ENCODE measurements at places on chromosomes 4 and X.

DNA sequence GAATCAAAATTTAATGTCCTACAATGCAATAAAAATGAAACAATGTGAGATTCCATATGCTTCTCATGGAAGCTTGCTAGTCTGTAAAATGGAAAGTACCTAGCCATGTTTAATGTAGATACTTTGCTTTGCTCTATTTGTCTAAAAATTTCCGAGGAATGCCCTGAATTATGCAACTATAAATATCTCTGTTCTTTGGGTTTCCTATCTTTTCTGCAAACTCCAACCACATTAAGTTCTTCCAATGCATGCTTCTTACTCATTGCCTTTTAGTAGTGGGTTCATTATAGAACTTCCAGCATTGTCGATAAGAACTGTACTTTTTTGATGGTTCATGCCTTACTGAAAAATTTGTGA, 178.3 kb downstream of the RASL11B start:
- no peak for DNase-seq

DNA sequence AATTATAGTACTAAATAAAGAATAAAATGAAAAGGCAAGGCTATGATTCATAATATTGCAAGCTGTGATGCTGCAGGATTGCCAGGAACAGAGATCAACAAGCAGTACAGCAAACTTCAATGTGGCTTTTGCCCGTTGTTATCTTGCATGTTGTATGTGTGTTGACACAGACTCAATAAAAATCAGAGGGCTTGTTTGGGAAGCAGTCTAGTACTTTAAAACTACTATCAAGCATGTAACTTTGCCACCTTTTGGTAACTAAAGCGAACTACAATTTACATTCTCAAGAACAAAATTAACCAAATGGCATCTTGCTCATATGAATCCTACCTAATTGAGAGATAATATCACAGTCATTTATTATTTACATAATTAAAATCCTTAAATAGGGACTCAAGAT, 79.8 kb upstream of the GPM6A start:
- DNase-seq, result no peak

- DNase-seq, result no peak
Observed at GRCh38 chr4:164169591-164169990, 584.3 kb upstream of the SMIM31 start.

DNA sequence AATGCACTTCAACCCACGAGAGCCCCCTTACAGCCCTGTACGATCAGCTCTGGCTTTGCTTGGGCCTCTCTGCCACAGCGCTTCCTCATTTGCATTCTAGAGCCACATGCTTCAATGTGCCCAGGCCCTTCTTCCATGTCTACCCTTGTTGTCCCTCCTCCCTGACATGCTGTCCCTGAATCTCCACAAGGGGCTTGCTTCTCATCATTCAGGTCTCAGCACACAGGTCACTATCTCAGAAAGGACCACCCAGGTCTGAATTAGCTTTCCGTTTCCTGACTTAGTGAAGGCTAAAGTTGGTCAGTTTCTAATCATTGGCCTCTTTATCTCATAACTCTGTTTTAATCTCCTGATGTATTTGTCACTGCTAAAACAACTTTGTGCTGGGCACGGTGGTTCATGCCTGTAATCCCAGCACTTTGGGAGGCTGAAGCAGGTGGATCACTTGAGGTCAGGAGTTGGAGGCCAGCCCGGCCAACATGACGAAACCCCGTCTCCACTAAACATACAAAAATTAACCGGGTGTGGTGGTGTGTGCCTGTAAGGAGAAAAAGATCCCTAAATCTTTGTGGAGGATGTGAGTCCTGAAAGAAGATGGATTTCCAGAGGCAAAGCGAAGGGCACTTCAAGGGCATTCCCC, 17.9 kb upstream of the SLC34A2 start:
- no peak for DNase-seq

DNA sequence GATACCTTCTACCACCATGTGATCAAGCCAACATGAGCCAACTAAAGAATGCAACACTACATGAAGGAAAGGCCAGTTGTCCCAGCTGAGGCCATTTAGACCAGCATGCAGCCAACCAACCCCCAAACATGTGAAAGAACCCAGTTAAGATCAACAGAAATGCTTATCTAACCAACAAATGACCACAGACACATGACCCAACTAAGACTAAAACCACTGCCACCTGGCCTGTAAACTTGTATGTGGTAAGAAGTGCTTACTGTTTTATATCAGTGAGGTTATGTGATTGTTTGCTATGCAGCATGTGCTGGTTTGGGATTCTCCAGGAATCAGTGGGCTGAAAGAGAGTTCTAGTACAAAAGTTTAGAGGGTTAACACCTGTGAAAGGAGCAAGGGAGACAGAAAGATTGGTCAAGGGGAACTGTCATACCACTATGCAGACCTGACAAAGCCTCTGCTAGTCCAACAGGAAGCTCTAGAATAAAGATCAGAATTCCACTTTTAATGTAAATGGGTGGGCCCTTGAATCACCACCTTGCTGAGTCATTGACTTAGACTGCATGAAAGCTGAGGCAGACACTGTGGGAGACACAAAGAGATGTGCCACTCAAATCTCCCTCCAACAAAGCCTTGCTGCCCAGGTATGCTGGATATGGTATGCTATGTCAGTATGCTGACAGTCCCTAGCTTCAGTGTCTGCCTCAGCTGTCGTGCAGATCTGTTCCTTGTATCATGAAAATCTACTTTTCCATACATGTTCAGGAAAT, 6.1 kb upstream of the SH3D19 start:
- DNase-seq, result no peak

GRCh38 chr4:76458825-76459224, 23.8 kb downstream of the SHROOM3 start:
- no peak for DNase-seq

DNA sequence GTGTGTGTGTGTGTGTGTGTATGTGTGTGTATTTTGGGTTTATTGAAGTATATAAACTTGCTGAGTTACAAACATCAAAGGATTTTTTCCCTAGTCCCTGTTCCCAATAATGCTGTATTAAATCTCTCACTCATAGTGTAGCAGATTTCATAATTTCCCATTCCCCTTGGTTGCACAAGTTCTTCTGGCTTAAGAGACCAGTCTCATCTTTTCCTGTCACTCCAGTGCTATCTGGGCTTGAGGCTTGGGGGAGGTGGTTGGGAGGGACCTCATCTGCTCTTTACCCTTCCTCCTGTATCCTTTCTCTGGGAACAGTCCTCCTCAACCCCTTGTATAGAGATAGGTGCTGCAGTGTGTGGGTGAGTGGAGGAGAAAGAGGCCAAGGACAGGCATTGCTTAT, 285.4 kb upstream of the BOD1L1 start:
- no peak for DNase-seq

- no peak for DNase-seq
Observed at GRCh38 chr4:40121515-40121914, 64.9 kb downstream of the N4BP2 start.

GRCh38 chr4:4613641-4614286, 71.9 kb upstream of the STX18 start:
- no peak for DNase-seq

DNA sequence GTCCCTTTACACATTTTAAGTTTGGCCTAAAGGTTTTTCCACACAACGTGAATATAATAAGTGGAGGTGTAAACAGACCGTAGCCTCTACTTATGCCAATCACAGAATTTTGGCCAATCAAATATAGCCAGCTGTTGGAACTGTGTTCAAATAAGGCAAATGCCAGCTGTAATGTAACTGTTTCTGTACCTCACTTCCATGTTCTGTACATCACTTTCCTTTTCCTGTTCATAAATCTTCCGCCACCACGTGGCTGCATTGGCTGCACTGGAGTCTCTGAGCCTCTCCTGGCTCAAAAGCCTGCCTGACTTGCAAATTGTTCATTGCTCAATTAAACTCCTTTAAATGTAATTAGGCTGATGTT, 105.1 kb upstream of the SMIM31 start:
- DNase-seq, result no peak

DNA sequence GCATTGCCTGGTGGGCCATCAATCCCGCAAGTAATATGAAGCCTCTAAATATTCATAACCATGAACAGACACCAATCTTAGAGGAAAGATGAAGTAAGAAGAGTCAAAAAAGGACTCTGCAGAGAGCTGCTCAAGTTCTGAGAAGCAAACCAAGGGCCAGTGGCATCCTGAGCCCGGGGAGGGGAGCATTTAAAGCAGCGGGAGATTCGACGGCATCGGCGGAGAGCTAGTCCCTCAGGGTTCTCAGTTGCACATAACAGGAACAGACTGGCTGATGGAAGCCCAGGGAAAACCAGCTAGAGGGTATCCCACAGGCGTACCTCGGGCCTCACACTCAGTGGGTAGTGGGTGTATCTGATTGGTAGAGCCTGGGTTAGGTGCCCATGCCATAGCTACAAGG, 4.9 kb upstream of the PNMA6E start:
- DNase-seq, result no peak

DNA sequence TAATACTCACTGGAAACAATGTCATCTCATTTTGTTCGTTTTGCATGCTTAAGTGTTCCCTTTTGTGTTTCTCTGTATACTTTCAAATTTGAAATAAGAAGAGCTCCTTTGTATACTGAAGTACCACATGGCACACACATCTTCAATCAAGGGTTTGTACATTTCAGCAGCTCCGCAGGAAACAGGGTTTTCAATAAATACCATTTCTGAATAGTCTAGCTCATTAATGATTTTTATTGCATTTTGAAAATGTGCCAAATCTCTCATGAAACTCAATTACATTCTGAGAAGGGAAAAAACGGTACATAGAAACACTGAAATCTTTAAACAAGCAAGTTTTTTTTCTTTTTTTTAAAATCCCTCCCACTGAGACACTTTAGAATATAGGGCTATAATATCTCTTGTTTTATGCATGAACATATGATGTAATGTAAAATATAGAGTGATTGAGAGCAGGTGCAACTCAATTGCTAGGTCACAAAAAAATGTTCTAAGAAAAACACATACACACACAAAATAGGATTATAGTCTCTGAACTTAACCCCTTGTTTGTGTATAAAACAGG, 914.2 kb upstream of the PCDH7 start:
- no peak for DNase-seq

GRCh38 chrX:134460862-134461220, 876 bp downstream of the HPRT1 start:
- no peak for DNase-seq

DNA sequence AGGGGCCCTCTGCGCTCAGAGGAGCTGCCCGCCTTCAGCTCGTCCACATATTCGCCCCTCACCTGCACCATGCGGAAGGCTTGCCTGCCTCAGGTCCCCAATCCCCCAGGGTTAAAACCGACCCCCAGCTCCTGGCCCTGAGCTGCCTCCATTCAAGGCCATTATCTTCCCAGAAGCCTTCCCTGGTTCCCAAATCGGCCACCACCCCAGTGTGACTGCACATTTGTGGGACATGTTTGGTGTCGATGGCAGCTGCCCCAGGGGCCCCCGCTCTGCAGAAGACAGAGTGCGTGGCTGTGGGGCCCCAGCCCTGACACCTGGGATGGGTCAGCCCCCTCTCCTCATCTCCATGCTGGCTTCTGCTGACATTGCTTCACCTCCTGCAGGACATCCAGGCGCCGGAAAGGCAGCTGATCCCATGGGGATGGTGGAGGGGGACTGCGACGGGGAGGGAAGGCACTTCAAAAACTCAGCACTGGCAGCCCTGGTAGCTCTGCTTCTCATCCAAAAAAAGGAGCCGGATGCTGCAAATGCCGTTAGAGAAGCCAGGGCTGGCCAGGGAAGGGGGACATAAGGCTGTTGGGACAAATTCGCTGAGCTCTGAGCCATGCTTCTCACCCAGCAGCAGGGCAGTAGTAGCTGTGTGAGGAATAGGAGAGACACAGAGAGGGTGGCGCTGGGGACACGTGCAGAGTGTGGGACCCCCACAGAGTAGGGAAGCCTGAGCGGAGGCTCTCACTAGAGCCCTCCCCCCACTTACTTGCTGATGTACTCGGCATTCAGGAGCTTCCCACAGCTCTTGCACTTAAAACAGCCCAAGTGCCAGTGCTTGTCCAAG, 78.5 kb downstream of the ABLIM2 start:
- DNase-seq, result no peak

GRCh38 chrX:84153538-84153937, 34.5 kb downstream of the RPS6KA6 start:
- DNase-seq, result no peak

- DNase-seq, result no peak
Observed at GRCh38 chr4:177235026-177235425, 74.6 kb upstream of the NEIL3 start.

- DNase-seq, result no peak
Observed at GRCh38 chr4:69617083-69617694, 22.3 kb downstream of the UGT2A2 start.

Data from cortex of kidney (tissue), 1 donor.